ENCODE measurements at places on chromosomes 6 and 20.

GRCh38 chr20:35305682-35306556 lies 13.7 kb upstream of the FAM83C start:
- peak; percentile 97 for DNase-seq

DNA sequence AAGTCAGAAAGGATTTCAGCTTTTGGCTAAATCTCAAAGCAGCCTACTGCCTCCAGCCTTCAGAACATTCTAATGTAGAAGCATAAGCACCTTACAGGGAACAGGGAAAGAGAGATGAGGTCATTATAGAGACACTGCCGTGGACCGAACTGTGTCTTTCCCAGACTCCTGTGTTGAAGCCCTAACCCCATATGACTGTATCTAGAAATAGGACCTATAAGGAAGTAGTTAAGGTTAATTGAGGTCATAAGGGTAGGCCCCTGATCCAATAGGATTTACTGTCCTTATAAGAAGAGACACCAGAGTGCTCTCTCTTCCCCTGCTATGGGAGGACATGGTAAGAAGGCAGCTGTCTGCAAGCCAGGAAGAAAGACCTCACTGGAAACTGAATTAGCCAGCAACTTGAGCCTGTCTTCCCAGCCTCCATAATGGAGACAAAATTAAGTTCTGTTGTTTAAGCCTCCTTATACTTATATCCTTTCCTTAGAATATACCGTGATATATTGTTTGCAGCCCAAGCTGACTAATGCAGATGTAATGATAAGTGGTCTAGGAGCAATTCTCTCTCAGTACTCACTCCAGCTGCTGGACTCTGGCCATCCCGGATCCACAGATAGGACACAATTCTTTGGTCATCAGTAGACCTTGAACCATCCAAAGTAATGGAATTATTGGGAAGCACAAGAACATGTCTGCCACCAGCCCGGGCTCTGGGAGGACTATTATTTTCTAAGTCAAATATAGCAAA lies 71.4 kb downstream of the ALDH5A1 start:
- DNase-seq, result no peak

DNA sequence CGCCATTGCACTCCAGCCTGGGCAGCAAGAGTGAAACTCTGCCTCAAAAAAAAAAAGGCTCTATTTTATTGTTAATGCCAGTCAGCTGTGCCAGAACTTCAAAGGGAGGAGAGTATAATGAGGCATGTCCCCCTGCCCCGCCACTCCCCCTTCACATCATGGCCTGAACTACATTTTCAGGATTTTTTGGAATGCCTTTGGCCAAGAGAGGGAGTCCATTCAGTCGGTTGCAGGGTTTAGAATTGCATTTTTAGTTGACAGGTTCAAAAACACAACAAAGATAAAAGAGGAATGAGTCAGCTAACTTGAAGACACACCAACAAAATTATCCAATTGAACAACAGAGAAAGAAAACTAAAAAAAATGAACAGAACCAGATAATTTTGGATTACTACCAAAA lies 59.1 kb downstream of the CEP43 start:
- no peak for DNase-seq

DNA sequence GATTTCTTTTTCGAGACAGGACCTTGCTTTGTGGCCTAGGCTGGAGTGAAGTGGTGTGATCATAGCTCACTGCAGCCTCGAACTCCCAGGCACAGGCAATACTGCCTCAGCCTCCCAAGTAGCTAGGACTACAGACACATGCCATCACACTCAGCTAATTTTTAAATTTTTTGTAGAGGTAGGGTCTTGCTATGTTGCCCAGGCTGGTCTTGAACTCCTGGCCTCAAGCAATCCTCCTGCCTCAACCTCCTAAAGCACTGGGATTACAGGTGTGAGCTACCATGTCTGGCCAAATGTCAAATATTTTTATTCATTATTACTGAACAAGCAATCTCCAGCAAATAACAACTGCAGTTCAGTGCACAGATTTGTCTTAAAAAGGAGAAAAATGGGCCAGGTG lies 131.7 kb upstream of the IFNGR1 start:
- DNase-seq, result no peak

- peak; percentile 46 for DNase-seq
Measured at GRCh38 chr20:6492271-6493055, 275.0 kb upstream of the BMP2 start.

DNA sequence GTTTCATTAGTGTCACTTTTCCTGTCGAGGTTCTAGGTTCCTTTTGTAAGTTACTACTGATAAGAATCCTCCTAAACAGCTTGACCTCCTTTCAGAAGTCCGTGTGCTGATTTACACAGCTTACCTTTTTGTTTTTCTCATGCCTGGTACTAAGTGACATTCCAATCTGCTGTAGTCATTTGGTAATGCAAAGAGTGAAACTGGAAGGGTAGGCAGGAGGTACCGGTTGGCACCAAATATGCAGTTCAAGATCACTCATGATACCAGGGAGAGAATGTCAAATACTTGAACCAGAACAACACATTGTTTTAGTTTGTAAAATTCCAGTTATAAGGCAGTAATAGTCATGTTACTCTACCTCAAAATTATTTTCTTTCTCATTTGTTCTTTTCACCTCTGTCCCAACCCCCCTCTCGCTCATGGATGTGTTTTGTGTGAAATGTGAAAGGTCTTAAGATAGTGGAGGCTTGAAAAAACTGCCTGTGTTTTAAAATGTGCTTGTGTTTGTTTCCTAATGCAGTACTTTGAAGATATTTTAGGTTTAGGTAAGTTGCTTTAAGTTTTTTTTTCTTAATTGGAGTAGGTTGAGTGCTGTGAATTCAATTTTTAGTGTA lies 23.2 kb downstream of the AFDN start:
- no peak for DNase-seq

DNA sequence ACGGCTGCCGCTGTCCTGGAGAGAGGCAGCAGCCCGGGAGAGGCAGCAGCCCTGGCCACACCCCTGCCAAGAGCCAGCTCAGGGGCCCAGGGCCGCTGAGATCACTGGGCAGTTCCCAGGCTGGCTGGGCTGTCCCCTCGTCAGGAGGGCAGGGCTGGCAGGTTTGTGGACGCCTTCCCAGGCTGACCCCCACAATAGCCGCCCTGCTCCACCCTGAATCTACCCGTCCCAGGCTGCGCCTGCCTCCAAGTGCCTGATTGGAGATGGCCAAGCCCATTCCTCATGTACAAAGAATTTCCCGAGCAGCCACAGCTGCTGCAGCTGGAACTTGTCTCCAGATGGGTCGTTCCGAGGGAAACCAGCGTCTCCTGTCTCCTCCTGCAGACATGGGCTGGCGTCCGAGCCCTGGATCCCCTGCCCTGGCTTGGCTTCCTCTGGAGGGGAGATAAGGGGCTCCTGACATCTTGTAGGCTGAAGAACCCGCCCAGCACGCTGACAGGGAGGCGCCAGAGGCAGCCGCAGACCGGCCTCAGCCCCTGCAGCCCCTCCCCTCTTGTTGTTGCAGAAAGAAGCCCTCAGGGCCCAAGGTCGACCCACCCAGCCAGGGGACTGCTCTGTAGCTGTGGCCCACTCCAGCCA lies 9.4 kb upstream of the GATA5 start:
- DNase-seq, result no peak

- no peak for DNase-seq
Measured at GRCh38 chr20:34506480-34506879, 9.7 kb upstream of the DYNLRB1 start.

- peak; percentile 45 for DNase-seq
Measured at GRCh38 chr20:1894471-1894950, 696 bp upstream of the SIRPA start.
